ENCODE measurements at places on chromosomes 7 and 10.

GRCh38 chr7:124751027-124751426 is 14.6 kb downstream of the GPR37 start:
- DNase-seq, result no peak

- DNase-seq, result no peak
Measured at GRCh38 chr7:28595076-28595475, 182.8 kb downstream of the CREB5 start.

DNA sequence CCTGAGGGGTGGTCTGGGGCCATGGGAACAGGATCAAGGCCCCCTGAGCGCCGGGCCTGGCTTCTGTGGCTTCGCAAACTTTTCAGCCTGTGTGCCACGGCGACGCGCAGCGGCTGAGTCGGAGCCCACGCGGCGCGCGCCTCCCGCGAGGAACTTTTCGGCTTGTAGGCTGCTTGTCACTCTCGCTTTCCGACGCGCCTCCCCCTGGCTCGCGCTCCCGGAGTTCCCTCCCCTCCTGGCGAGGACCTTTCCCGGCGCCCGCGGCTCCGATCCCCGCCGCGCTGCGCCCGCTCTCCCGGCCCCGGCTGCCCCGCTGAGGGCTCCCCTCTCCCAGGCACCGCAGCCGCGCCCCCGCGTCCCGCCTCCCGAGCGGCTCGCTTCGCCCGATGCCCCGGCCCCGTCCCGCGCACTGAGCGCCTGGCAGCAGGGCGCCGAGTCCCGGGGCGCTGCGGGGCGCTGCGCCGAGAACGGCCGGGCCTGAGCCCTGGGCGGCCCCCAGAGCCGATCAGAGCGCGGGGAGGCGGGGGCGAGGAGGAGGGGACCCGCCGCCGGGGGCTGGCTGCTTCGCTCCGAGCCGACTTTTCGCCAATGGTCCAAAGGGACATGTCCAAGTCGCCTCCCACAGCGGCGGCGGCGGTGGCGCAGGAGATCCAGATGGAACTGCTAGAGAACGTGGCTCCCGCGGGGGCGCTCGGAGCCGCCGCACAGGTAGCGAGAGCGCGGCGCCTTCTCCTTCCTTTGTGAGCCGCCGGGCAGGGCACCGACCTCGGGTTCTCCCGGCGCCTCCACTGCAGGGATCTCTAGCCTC is at the start of gene CACNB2:
Gene CACNB2 (plus strand): TSS at position 276 of the 808 bp plus-strand sequence.
- DNase-seq, result no peak

DNA sequence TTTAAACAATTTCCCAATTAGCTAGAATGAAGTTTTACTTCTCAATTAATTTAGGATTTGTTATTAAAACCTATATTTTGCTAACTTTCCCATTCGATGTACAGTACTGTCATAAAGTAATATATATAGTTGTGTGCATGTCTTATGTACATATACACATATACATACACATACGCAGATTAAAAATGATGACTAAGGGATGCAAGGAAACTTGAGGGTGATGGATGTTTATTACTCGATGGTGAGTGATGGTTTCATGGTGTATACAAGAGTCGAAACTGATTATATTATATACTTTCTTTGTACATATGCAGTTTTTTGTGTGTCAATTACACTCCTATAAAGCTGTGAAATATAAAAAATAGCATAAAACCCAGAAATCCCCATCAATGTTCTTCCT is 248.2 kb downstream of the COBL start:
- no peak for DNase-seq

DNA sequence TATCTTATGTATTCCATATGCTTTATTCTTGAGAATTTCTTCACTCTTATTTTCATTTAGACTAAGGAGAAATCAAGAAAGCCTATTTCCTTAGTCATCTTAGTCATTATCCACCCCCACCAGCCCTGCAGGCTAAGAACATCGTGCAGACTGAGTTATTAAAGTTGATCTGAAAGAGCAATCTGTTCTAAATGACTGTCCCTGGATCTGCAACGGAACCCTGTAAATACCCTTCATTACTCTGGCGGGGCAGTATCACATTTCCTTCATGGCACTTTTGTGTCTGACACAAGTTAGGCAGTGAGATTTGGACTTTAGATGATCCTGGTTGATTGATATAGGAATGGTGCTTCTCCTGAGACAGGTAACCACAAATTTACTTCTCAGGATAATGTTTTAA is 3.5 kb upstream of the MYPN start:
- no peak for DNase-seq

- no peak for DNase-seq
Measured at GRCh38 chr7:50752422-50752821, 30.3 kb downstream of the GRB10 start.

- no peak for DNase-seq
Measured at GRCh38 chr7:133502972-133503371, 250.1 kb downstream of the EXOC4 start.

DNA sequence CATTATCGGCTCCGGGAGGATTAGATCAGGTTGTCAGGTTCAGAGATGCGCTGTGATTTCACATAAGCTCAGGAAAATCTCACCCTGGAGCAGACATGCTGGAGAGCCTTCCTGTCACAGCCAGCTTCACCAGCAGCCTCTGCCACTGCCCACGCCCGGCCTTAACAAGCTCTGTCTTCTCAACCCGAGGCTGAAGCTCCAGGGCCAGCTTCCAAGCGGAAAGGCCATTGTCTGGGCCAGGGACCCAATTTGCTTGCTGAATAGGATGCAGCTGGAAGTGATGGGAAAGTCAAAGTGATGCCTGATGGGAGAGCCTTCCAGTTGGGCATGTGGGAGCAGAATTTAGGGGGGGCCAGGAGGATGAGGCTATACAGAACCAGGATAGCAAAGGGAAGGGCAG is 36.3 kb downstream of the C10orf105 start:
- no peak for DNase-seq

GRCh38 chr7:67402280-67402679 is 405.6 kb downstream of the TYW1 start:
- no peak for DNase-seq

DNA sequence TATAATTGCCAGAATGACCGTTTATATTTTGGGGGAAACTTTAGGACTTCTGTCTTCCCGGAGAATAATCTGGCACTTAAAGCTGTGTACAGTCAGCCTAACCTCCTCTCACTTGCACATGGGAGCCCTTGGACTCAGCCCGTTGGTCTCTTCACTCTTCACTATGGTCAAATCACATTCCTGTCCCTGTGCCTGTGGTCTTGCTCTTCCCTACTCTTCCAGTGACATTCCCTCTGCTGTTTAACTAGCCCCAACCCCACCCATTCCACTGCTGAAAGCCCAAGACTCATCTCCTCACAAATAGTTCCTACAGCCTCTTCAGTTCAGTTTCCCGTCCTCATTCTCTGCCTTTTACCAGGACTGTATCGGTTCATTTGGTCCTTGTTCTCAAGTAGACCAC is 135.0 kb downstream of the DYNC1I1 start:
- DNase-seq, result no peak

DNA sequence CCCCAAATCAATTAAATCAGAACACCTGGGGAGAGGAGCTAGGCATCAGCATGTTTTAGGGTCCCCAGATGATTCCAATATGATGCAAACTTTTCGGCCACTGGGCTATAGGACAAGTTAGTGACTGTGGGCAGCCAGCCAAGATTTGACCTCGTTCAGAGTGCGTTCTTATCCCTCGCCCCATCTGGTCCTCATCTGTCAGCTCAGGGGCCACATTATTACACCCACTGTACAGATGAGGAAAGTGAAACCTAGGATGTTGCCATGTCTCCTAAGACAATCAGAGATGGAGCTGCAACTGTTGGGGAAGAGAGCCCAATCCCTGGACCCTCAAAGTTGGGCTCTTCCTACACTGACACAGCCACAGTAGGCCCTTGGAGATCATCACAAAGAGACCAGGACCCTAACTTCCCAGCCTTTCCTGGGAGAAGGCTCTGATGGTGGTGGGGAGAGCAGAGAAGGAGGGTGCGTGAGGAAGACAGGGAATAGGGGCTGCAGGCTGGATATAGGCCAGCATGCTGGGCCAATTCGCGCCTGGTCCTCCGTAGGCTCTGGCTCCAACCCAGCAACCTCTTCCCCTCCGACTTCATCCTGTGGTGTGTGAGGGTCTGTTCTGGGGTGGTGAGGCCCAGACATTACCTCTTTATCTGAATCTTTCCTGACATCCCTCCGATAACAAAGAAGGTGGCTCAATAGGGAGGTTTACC is 109.4 kb upstream of the ZMIZ1 start:
- DNase-seq, result no peak

DNA sequence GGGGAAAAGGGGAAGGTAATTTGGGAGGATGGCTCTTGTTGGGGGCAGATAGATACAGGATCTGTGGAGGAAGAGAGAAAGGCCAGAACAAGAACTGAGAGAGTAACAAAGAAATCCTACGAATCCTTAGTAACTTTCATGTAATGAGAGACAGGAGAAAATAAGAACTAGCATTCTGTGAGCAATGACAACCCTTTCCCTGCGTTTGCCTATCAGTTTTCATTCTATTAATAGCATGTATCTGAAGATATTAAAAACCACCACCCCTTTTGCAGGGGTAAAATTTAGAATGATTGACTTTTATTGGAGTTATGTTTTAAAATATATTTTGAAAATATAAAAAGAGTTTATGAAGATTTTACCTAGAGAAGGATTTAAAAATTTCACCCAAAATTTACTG is 132.8 kb downstream of the ZEB1 start:
- DNase-seq, result no peak

GRCh38 chr7:33886149-33886623 is 19.2 kb upstream of the BMPER start:
- no peak for DNase-seq

DNA sequence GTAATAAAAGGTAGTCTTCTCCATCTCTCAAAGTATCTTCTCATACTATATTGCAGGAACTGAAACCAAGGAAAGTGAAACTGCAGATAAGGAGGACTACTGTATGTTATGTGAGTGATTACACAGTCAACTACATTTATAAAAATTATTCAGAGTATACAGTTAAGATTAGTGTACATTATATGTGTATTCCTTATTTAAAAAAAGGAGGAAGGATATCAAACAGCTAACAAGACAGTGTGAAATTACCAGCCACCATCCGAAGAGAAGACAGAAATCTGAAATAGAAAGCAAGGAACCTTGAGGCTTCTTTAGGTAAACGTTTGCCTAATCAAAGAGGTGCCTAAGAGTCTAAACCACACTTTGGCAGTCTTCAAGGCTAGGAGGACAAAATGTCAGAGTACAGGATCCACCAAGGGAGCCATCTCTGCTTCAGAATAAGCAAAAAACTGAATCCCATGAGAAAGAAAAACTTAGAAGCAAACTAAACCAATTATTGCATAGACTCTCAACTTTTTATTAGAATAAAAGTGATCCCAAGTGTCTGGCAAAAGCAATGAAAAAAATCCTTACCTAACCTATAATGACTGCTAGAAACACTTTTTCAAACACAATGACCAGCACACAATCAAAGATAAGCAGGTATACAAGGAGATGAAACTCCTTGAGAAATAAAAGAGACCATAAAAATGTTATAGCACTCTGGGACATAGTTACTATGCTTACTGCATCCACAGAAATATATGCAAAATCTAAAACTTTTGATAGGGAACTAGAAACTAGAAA is 6.4 kb downstream of the USP6NL start:
- no peak for DNase-seq

DNA sequence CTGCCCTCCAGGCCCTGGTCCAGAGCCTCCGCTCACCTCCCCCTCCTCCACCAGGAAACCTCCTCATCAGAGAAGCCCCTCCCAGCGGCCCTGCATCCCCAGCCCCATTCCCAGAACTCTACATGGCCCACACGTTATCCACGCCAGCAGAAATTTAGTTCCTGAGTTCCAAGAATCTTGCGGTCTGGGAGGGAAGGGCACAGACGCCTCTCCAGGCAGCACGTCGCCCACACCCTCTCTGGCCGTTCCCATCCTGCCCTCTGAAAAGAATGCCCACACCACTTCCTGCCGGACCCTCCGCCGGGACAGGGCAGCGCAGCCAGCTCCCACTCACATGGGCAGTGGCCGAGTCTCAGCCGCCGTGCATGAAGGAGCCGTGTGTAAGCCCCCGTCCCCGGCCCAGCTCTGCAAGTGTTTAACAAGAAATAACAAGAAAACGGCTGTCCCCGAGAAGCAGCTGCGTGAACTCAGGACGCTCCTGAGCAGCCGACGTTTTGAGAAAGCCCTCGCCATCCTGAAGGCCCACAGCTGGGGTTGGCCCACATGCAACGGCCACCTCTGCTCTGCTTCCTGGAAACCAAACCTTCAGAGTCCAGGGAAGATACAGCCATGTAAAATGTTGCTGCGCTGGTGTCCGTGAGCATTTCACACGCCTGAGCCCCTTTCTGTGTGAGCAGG is 17.4 kb downstream of the ADGRA1 start:
- no peak for DNase-seq

GRCh38 chr10:97406064-97406463 is 4.9 kb upstream of the RRP12 start:
- DNase-seq, result no peak

DNA sequence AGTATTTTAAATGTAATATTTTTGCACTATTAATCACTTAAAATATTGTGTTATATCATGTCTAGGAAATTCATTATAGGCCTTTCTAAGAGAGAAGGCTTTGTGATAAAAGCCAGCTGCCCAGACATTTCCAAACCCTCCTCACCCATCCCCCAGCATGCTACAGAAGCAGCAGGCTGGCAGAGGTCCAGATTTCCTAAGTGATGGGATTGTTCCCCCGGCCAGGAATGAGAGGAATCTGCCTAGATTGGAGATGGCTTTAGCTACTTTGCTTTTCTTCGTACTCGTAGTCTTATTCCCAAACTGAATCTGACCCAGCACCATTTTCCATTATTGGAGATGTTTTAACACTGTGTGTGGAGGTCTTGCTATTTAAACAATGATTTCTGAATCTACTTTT is 29.4 kb downstream of the CDK14 start:
- DNase-seq, result no peak

GRCh38 chr7:45689011-45689796 is 115.0 kb downstream of the ADCY1 start:
- no peak for DNase-seq

DNA sequence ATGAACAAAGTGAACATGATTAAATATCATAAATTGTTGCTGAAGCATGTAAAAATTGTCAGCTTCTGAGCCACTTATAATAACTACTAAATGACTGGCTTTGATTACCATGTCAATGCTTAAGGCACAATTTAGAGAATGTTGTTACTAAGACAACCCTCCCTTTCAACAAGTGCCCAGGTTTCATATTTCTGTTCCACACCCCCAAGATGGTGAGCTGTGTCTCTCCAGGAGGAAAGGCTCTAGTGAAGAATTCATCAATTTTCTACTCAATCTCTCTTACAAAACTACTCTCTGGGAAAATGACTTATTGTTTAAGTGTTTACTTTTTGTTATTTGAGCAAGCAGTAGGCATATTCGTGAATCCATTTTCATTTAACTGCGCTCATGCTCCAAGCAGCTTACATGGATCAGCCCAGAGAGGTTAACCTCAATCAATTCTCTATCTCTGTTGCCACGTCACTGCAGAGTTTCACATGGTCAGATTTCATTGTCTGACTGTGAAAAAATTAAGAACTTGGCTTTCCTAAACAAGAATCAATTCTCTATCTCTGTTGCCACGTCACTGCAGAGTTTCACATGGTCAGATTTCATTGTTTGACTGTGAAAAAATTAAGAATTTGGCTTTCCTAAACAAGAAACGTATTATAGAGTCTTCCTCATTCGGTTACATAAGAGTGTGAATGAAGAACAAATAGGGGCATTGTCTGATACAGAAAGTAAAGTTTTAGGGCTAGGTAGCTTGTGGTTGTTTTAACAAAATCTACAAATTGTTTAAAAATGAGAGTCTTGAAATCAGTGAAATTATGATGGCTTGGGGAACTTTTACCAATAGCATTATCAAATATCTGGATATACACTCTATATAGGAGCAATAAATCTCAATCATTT is 49.7 kb downstream of the CCDC71L start:
- DNase-seq, result no peak
